Stimulated activated CD8-positive, alpha-beta memory T cell treated with anti-CD3 and anti-CD28 coated beads, Interleukin-4, amount 100 ng/mL, for 1 hour (primary cell): ENCODE measurements at places on chromosomes 1 and 21.

GRCh38 chr1:245953876-245954660, 553.0 kb downstream of the SMYD3 start:
- no peak for DNase-seq

DNA sequence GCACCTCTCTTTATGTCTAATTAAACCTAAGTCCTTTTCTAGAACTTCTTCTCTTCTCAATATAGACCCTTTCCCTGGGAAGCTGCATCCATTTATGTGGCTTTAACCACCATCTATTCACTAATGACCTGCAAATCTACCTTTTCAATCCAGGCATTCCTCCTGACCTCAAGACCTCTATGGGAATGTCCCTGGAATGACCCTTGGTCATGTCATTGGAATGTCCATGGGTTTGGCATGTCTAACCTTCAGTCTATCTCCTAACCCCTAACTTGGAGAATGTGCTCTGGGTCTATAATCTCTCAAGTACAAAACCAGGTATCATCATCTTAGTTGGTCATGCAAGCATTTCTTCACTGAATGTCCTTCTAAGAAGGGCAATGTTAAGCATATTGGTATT, 196.1 kb downstream of the KCNH1 start:
- DNase-seq, result no peak

DNA sequence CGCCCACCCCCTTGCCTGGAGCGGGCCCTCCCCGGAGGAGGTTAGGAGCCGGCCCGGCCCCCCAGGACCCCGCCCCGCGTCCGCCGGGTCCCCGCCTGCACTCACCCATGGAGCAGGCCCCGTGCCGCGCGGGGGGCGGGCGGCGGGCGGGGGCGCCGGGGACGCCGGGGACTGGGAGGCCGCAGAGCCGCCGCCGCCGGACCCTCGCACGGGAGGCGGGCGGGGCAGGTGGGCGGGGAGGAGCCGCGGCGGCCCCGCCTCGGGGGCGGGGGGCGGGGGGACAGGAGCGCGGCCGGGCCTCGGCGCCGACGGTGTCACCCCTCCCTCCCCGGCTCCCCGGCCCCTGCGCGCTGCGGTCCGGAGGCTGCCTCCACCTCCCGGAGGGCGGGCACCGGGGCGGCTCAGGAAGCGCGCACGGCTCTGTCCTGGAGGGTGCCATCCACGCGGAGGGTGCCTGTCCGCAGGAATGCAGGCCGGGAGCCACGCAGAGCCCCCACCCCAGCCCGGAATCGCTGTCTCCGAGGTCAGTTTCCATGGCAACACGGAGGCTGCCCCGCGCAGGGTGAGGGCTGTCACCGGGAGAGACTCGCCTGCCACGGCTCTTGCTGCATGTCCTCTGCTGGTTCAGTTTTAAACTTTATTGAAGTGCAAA, 5.9 kb upstream of the PLEKHG5 start:
- peak; percentile 18 for DNase-seq

DNA sequence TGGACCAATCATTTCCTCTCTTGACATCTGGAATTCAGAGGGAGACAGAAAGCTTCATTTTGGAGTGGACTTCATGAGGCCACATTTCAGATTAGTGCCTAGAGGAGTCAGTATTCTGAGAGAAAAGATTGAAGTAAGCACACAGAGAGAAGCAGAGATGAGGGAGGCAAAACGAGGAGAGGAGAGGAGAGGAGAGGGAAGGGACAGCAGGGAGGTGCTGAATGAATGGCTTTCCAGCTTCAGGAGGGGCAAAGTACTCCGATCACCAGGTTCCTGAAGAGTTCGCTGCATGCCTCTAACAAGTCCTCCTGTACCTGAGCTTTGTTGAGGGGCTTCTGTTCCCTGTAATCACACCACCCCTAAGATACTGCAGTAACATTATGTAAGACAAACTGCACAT, 76.0 kb downstream of the NRIP1 start:
- DNase-seq, result no peak

DNA sequence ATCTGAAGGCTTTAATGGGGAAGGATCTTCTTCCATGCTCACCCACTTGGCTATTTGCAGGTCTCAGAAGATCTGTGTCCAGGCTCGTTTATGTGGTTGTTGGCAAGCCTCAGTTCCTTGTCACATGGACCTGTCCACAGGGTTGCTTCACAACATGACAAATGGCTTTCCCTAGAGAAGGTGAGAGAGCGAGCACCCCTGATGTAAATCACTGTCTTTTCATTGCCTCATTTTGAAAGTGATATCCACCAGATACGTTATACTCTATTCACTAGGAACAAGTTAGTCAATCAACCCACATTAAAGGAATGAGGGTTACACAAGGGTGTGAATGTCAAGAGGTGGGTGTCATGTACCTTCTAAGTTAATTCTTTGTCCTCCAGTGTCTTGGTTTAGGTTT, 433.3 kb downstream of the RPS6KC1 start:
- no peak for DNase-seq

GRCh38 chr1:46991083-46991923, 32.2 kb upstream of the CYP4X1 start:
- DNase-seq, result no peak

- no peak for DNase-seq
Measured at GRCh38 chr1:75785320-75785982, 605 bp upstream of the RABGGTB start.

DNA sequence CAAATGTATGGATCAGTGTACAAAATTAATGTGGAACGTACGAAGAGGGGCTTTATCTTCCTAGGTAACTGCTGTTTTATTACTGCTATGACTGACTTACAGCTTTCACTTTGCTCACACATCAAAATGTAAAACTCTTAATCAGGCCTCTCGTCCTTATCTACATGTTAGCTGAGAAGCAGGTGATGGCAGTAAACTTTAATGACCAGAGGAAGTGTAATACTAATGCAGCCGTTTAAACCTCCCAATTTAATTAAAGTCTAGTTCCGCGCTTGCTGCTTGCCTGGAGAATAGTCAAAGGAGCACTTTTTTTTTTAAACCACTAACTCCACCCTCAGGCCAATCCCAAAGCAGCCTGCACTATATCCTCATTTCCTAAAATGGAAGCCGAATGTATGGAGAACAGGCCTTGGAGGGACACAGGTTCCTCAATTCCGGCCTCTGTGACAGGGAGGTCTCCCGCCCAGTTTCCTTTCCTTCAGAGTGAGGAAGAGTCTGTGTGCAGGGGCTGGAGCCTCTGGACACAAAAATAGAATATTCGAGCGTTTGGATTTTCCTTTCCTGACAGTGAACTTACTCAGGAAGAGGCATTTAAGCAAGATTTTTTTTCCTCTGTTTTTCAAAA, 36.7 kb upstream of the RASAL2 start:
- DNase-seq, result no peak

GRCh38 chr1:117574161-117574835, 31.6 kb upstream of the TENT5C start:
- no peak for DNase-seq

DNA sequence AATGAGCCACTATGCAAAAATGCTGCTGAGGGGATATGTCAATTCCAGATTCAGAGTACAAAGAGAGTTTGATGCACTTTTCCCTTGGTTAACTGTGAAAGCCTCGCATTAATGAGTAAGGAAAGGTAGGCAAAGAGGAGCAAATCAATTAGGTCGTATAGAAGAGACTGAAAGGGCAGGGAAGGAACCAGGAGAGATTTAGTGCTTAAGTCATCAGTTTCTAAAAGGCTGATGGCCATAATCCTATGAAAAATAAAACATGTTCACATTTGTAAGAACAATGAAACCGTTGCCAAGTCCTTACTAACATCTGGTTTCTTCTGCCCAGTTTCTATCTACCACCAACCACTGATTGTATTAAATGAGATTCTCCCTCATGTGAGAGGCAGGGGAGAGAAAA, 118.4 kb upstream of the PALMD start:
- no peak for DNase-seq

- DNase-seq, result no peak
Measured at GRCh38 chr1:228034954-228035837, 28.4 kb downstream of the WNT3A start.

- DNase-seq, result no peak
Measured at GRCh38 chr1:54842963-54843362, 41.8 kb upstream of the TTC22 start.

DNA sequence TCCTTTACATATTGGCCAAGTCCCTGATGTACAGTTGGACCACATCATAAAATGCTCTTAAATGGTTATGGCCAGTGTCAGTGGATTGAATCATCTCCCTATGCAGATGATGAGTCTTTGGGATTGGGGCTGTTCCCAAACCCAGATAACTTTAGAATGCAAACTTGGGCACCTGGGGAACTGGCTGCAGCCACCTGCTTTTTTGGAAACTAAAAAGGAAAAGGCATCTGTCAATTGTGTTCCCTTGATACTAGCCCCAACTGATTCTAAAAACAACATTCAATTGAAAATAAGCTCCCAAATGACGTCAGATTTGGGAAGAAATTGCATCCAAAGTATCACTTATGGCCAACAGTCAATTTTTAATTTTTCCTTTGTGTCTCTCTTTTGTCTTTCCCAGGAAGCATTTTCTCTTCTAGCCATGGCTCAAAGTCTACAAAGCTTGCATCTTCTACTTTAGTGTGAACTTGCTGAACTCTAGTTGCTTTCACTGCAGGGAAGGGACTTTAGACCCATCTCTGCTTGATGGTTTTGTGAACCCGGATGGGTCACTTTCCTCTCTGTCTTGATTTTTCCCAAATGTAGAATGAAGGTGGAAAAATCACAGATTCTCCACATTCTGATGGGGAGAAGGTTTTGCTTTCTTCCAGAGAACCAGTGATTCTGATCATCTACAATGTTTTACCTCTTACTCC, 402.3 kb upstream of the USP24 start:
- no peak for DNase-seq
